Activated gamma-delta T cell (primary cell): ENCODE measurements at places on chromosomes 16 and 17.

- DNase-seq: no peak
These were observed 26.8 kb upstream of the PIK3R6 start for GRCh38 chr17:8894202-8894671.

DNA sequence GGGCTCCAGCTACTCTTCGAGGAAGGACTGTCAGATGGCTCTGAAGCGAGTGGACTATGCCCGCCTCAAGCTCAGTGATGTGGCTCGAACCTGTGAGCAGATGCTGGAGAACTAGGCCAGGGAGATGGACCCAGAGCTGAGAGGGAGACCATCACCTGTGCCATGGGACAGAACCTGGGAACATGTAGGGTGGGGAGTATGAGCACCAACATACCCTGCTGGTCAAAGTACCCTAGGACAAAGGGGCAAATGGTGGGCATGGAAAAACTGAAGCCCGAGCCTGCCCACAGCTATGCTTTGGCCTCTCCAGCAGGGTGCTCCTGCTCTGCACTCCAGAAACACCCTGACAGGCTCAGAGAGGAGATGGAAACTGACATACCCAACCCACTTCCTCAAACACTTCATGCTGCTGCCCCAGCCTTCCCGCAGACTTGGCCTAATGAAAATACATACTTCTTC is 1.9 kb downstream of the MED11 start:
- no peak for DNase-seq

- DNase-seq: no peak
These were observed 4.3 kb upstream of the PLSCR3 start for GRCh38 chr17:7398612-7399011.

DNA sequence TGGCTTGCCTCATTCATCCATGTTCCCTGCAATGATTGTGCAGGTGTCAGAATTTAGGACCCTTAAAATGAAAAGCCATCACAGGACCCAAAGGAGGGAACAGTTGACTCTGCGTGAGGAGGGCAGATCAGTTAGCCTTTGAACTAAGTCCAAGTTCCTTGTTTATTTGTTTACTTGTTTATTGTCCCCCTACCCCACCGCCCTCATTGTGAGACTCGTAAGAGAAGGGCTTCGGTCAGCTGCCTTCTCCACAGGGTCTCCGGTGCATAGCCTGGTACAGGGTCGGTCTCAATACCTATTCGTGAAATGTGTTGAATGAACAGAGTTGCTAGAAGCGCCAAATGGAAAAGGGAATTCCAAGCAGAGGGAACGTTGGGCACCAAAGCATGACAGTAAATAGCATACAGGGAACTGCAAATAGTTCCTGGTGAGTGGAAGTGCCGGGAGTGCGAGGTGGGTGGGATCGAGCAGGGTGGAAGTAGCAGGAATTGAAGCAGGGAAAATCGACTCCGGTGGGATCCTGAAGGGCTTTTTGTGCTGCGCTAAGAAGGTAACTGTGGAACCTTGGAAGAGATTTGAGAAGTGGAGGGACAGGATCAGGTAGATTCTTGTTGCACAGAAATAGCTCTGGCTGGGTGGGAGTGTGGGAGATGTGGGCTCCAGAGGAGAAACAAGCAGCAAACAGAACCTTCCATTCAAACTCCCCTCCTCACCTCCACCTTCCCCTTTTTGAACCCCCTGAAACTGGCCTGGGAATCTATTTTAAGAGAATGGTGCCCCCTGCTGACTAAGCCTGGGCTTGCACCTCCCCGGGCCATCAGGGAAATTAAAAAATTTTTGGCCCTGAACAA is 12.7 kb downstream of the SLC35B1 start:
- DNase-seq: no peak

- no peak for DNase-seq
These were observed 14.4 kb downstream of the AXIN1 start for GRCh38 chr16:337975-338575.
